Activated CD4-positive, alpha-beta memory T cell treated with anti-CD3 and anti-CD28 coated beads for 36 hours (primary cell): ENCODE measurements at places on chromosomes 5 and 9. TPM values are rescaled to one million over a fixed set of nuclear protein-coding genes. Genes with fewer than 3 reads are reported as not detected.

The CDH9 gene
- not detected for total RNA-seq

The SPATA31A7 gene
- not detected for total RNA-seq

DNA sequence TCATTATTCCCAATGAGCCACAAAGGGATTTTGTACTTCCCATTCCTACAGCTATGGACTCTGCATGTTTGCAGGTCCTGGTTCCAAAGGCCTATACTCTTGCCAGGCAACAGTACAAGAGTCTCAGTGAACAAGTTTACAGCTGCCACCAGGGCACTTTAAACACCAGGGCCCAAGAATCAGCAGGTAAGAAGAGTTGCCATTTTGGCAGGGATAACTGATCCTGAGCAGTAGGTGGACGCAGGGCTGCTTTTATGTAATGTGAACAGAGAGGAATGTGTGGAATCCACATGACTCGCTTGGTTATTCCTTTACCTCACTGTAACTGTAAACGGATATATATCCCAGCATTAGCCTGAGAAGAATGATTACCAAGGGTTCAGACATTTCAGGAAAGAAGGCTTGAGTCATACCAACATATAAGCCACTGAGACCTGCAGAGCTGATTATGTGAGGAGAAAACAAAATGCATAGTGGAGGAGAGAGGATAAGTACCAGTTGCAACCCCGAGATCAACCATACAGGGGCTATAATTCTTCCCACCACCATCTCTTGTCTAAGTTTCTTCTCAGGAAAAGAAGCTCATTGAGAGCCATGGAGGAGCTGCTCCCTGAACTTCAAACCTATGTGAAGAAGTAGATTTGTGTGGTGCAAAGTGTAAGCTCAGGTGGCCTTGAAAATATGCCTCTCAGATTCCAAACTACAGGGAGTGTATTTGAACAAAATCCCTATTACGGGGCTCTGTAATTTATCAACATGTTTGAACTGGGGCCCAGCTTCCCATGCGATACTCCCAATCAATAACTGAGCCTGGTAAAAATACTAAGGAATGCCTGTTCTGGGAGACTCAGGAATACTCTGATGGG lies 24.6 kb downstream of the RAPGEF6 start:
- H3K4me1 ChIP-seq, result peaks cover 47% of the 10 kb centered on the region
- DNase-seq, result no peak

The GRM6 gene
- not detected for total RNA-seq

The SPINK13 gene
- not detected for total RNA-seq

DNA sequence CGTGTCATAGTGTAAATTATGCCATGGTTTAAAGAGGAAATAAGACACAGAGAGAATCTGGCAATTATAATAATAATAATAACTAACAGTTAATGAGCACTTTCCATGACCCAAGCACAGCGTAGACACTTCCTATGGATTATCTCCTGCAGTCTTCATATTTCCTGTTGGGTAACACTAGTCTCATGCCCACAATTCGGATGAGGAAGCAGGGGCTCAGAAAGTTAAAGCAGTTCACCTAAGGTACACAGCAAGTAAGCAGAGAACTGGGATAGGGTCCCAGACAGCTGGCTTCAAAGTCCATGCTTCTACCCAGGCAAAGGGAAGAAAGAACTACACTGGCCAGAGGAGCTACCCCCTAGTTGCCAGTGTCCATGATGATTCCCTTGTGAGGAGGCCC lies 27.9 kb upstream of the TGFBI start:
- H3K36me3 ChIP-seq, result no peaks in the 10 kb centered on the region
- H3K4me3 ChIP-seq, result no peak overlapping the region
- no peak overlapping the region for H3K27ac ChIP-seq
- H3K27me3 ChIP-seq, result no peaks in the 10 kb centered on the region
- DNase-seq, result no peak

The SLC6A18 gene
- total RNA-seq, result not detected

The PCDHGA6 gene
- total RNA-seq, result 0.10 TPM
